ENCODE measurements at places on chromosomes 2 and 18.

DNA sequence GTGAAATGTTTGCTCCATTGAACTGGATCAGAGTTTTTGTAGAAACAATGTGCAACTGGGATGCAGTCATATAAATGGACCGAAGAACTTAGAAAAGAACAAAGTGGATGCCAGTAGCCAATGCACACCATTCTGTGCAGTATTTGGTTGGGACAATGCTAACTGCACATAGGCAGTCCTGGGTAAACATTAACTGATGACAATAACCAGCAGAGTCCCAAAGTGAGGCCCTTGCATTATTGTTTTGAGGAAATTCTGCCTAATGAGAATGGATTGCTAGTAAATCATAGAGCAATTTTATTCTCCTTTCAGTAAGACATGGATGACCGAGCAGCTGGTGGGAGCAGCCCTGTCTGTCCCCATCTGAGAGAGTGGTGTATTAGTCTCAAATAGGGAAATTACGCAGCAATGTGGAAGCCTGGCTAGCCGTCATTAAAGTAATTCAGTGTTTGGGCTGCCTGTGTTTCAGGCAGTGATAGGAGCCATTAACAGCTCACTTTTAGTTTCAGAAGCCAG, 94.9 kb downstream of the KCTD1 start:
- no peak for DNase-seq

DNA sequence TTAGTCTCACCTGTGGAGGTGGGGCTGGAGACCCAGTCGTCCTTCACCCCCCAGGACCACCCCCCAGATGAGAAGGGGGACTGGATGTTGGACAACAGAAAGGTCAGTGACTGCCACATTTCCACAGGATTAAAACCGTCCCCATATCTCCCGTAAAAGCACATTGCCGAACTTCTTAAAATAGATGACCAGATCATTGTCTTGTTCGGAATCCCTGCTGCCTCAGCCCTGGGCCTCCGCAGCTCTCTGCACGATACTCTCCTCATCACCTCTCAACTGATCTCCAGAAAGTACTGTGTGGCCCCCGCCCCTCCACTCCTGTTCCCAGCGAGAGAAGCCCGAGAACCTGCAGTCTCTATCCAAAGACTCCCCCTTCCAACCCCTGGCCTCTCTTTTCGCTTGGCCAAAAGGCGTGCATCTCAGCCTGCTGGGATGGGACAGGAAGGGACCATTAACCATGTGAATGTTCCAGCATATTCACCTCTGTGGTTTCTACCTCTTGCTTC, 13.2 kb downstream of the LRRFIP1 start:
- DNase-seq = no peak

- no peak for DNase-seq
These were observed 526.7 kb downstream of the SOX11 start for GRCh38 chr2:6218926-6219325.

- DNase-seq = no peak
These were observed 69.0 kb upstream of the ASAP2 start for GRCh38 chr2:9137379-9138150.

DNA sequence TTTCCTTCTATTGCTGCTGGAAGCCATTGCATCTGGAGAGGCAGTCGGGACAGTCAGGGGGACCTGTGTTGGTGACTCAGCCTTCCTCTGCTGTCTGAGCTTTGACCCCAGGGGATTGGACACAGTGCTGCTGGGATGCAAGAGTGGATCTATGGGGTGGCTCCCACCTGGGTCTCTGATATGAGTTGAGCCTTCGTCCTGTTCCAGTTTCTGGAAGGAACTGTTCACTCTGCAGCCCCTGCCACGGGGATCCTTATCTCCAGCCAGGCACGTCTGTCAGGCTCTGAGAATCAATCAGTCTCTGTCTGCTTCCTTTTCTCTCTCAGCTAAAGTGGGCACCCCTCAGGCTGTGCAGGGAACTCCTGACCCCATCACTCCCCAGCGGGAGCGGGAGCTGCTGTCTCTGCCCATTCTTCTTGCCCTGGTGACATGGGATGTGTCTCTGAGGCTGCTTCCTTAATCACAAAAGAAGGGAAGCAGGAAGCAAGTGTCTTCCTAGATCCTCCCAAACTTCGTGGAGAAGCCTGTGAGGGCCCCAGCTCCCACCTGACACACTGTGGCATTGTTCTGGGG, 51.7 kb downstream of the ARHGAP28 start:
- no peak for DNase-seq

DNA sequence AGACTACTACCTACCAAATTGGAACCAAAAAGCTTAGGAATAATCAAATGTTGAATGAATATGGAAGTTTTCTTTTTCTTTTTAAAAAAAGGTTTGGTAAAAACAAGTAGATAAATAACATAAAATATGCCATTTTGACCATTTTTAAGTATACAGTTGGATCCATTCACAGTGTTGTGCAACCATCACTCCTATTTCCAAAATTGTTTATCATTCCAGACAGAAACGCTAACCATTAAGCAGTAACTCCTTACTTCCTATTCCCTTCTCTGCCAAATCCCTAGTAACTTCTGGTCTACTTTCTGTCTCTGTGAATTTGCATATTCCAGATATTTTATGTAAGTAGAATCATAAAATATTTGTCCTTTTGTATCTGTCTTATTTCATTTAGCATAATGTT, 39.8 kb downstream of the CD302 start:
- no peak for DNase-seq

- no peak for DNase-seq
These were observed 42.3 kb downstream of the PLB1 start for GRCh38 chr2:28538134-28538533.

GRCh38 chr2:101827246-101827645, 129.7 kb downstream of the MAP4K4 start:
- DNase-seq = no peak

DNA sequence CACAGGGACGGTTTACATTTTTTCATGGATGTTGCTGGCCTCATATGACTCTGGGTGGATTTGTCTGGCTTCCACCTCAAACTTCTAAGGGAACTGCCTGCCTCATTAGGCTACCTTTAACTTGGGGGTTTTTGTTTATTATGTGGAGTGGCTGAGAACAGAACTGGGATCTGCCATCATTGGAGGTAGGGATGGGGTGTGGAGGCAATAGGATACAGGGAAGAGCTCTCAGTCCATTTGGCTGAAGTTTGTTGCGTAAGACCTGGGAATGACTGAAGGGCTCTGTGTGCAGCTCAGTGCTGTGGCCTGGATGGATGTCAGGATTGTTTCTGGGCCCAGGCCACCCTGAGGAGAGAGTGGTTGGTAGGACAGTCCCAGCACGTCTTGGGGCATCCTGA, 31.2 kb downstream of the ASB1 start:
- DNase-seq = no peak

GRCh38 chr18:30016179-30016578, 1026.4 kb downstream of the DSC3 start:
- no peak for DNase-seq

- DNase-seq = no peak
These were observed 66.8 kb downstream of the MREG start for GRCh38 chr2:215946586-215946985.

- DNase-seq = no peak
These were observed 673.1 kb upstream of the VRK2 start for GRCh38 chr2:57373530-57373929.

DNA sequence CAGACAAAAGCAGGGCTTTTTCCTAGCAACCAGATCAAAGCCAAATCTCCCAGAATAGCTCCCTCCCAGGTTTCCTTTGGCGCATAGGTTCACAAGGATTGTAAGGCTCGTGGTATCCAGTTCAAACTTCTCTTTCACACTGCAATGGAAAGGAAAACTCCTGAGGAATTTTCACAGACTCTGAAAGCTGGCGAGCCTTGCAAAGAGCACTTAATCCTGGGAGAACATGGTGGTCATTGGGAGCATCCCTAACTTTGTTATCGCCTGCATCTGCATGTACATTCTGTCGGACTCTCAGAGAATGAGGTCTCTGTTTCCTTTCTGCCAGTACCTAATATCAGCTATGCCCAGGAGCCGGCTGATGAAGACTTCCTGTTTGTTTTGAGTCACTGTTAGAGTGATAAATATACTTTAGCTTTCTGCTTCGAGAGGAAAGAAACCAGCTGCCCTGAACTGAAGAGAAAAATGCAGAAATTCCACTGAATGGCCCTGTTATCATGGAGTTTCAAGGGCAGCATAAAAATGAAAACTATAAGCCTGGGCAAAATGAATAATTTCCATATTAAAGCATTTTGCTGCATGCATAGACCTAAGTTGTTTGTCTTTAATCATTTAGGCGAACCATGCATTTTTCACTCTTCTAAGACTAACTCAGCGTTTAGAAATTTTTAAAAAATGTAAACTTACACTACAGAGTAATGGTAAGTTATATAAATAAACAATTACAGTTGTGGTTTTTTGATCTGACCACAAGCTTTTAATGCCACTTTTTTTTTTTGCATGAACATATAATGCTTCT, 76.4 kb upstream of the ZEB2 start:
- no peak for DNase-seq

DNA sequence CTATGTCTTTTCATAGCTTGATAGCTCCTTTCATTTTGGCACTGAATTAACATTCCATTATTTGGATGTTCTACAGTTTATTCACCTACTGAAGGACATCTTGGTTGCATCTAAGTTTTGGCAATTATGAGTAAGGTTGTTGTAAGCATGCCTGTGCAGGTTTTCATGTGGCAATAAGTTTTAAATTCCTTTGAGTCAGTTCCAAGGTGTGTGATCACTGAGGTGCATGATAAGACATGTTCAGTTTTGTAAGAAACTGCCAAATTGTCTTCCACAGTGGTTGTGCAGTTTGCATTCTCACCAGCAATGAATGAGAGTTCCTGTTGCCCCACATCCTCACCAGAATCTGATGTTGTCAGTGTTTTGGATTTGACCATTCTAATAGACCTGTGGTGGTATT, 24.2 kb downstream of the XDH start:
- DNase-seq = no peak

Data from HEK293T (cell line).